ENCODE measurements at places on chromosomes 7 and 10.
A peak's percentile ranks its signal among the peaks of the same experiment; 100 is the strongest.

DNA sequence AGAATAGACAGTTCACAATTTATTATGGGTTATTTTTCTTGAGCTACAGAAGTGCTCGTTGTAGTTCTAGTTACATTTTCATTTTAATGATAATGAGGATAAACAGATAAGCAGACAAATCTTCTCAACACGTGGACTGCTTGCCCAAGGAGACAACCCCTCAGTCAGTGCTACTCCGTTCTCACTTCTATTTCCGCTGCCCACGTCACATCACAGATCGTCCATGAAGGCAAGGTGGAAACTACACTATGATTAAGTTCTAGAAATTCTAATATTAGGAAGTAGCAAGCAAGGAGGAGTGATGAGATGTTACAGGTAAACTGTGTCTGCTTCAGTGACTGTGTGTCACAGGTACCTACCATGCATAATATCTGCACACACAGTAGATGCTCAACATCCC lies 210.5 kb downstream of the CHCHD3 start:
- no peak for DNase-seq

DNA sequence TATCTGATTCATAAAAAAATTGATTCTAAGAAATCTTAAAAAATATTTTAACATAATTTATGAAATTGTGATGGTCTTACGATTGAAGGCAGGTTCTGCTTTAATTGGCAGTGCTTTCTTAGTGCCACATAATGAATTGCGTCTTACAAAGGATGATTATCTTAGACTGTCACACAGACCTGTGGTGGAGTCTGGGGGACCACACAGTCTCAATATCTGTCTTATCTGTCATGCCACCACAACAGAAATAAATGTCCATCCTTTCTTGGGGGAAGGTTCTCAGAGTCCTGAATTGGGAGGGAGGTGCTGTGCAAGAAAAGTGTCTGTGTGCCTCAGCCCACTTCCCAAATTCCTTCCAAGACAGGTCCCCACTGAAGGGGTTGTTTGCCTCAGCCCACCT lies 34.0 kb downstream of the ZDHHC6 start:
- DNase-seq = no peak

DNA sequence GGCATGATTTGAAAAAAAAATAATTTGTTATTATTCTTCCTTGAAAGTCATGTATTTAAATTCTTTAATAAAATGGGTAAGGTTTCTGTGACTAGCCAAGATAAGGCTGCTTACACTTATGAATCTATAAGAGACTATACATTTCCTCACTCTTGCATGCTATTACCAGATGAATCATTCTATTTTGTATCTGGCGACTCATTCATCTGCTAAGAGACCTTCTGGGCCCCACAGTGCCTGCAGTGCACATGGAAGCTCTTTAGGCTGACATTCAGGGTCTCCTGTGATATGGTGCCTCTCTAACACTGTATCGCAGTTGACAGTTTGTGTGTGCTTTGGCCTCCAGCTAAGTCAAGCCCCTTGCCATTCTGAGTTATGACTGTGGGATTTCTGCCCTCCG lies 121.9 kb downstream of the NRG3 start:
- DNase-seq = no peak

- DNase-seq = no peak
These were observed 208.6 kb downstream of the SKAP2 start for GRCh38 chr7:26655781-26656180.

DNA sequence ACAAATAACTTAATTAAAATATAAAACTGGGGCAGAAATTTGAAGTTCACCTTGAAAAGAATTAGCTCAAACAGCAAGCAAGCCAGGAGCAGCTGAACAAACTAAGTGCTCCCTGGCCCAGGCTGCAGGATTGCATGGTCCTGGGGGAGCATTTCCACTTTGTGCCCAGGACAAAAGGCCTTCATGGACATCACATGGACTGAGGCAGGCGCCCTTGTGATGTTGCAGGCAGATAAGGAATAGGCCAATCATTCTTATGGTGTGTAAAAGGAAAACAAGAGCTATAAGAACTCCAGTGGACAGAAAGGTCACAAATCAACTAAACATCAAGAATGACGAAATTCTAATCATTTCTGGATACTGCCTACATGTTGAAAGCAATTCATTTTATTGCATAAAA lies 17.5 kb upstream of the TECTB start:
- no peak for DNase-seq

DNA sequence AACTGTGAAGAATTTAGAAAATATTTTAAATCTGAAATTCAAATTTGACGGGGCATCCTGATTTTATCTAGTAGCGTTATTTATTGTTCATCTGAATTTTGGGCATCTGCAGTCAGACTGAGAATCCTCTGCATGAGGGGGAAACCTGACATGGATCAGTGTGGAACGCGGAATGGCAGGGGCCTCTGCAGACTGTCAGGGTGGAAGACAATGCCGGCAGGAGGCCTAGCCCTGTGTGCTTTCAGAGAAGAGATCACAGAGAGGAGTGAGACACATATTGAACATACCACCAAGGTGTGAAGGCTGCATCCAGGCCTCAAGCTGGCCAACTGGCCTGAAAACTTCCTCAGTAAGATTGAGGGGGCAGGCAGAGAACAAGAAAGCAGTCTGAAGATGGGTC lies 921.1 kb upstream of the GHITM start:
- DNase-seq = no peak

DNA sequence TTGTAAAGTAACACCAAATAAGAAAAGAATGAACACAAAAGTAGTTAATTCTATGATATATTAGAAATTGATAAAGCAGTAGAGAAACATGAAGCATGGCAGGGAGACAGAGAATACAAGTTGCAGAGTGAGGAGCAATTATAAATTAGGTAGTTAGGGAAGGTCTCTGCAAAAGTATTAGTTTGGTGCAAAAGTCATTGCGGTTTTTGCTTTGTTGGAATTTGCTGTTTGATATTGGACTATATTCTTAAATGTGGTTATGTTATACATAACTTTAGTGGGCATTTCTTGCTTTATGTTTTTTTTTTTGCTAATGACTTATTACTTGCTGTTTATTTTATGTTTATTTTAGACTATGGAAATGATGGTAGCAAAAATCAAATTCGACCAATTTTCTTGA lies 402.2 kb downstream of the SFMBT2 start:
- no peak for DNase-seq

- no peak for DNase-seq
These were observed 16.5 kb downstream of the GBF1 start for GRCh38 chr10:102261842-102262241.

DNA sequence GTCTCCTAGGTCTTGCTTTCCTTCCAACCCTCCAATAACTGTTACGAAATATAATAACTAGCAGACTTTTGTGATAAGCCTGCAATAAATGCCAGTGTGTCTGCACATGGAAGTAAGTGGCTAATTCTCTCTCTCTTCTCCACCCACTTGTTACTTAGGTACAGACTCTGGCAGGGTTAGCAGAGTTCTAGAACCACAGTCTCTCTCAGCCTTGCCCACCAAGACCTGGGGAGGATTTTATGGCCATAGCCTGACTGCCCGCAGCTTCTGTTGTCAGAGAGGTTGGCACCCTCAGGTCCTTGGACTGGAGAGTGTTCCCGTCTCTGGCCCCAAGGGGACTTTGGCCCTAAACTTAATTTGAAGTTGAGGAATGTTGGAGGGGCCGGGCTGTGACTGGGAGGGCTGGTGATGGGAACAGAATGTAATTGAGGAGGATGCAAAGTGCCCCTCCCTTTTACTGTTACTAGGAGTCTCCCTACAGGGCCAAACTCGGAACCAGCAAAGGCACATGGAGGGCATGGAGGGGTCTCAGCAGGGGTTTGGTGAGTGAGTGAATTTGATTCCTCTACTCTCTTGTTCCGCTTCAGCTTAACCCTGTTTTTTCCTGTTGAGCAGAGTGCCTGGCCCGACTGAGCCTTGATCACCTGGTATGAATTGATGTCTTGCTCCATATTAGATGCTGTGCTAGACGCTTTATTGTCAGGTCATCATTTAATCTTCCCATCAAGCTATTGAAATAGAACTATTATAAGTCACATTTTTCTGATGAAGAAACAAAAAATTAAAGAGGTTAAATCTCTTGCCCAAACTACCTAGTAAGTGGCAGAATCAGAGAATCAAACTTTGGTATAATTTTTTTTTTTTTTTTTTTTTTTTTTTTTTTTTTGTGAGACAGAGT lies 37.0 kb upstream of the LCOR start:
- no peak for DNase-seq

DNA sequence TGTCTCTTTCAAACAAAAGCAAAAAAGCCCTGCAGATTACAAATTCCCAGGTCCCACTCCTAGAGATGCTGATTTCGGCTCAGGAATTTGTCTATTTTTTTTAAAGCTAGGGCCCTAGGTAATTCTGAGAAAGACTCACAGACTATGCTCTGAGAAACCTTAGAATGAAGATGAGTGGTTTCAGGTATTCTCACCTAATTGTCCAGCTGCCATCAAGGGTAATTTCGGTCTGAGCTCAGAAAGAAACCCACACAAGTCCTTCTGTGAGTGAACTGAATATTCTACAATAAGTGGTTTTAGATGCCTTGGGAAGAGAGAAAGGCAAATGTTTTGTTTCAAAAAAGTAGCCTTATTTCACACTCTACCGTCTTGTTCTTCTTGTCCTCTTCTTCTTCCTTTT lies 45.7 kb downstream of the DCLRE1A start:
- no peak for DNase-seq

DNA sequence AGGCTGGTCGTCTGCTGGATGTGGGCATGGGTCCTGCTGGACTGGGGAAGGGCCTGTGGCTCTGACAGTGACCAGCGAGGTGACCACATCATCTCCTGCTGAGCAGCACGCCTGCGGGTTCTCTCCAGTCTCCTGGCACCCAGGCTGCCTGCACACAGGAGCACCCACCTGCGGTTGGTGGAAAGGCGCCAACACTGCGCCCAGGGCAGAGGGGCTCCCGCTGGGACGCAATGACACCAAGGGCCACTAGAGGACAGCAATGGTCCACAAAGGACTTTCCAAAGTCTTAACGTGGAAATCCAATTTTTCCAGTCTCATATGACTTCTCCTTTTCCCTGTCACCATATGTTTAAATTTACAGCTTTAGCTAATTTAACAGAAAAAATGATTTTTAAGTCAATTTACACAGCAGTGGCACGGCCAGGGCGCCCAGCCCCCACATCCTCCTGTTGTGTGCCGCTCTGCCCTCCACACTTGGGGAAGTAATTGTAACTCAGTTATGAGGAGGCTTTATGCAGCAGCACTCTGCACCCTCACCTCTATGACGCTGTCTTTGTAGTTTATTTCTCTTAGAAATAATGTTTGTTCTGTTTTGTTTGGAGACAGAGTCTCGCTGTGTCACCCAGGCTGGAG lies 38.1 kb downstream of the CFAP46 start:
- DNase-seq = peak; percentile 11

GRCh38 chr10:86596266-86596665 lies 58.1 kb upstream of the OPN4 start:
- no peak for DNase-seq

- DNase-seq = no peak
These were observed 122.2 kb downstream of the MPP7 start for GRCh38 chr10:28180654-28181053.

DNA sequence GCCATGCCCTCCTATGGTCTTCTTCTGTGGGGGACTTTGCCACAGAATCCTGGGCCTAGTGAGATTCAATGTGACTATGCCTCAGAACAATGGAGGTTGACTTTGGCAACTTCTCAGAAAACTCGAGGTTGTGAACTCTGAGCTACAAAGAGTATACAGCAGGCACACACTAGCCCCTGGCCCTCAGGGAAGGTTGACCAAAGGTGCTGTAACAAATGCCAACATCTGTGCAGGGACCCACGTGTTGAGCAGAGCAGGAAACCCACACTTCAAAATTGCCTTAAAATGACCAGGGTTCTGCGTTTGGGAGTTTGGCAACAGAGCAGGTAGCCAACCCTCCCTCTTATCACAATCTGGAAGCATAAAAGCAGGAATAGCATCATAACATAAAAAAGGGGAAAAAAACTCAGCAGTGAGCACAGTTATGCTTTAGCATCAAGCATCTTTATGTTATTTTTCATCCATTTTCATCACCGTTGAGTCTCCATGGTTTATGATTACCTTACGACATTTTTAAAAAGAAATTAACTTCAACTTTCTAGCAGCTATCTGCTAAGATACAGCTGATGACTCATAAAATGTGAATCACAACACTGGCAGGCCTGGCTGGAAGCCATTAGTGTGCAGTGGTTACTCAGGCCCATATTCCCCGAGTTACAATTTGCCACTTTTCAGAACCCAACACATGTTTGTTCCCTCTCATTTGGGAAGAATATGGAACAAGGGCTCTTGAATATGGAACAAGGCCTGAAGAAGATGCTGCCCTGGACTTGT lies 11.1 kb downstream of the PRLHR start:
- no peak for DNase-seq

DNA sequence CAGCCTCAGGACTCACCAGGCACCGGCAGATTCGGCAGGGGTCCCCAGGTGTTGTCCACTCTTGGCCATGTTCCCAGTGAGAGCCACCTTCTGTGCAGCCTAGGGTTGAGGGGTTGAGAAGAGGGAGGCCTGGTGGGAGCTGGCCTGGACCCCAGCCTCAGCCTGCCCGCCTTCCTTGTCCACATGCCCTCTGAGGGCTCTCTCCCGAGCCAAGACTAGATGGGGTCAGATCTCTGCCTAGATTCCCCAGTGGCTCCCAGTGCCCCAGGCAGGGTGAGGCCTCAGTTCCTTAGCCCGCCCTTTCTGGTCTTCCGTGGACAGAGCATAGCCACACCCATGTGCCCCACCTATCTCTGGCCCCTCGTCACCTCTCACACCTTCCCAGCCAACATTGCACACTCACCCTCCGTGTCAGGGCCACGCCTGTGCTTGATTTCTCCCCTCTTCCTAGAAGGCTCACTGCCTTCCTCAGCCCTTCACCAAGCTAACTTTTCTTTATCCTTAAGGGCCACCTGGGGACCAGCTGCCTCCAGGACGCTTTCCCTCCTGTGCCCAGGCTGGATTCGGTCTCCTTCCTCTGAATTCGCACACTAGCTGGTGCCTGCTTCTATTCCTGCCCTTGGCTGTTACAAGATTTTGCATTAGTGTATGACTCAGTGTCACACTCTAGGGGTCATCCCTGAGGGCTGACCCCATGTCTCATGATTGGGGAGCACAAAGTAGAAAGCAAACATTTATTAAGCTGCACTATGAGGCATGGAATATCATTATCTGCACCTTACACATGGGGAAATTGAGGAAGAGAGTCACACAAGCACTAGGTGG lies 7.5 kb downstream of the KCP start:
- DNase-seq = no peak

- DNase-seq = no peak
These were observed 12.5 kb upstream of the INTS1 start for GRCh38 chr7:1516586-1517251.

GRCh38 chr10:132467464-132468149 lies 70.0 kb upstream of the INPP5A start:
- no peak for DNase-seq

- no peak for DNase-seq
These were observed 42.2 kb upstream of the PAPSS2 start for GRCh38 chr10:87617503-87617902.

GRCh38 chr7:82375129-82375528 lies 68.4 kb downstream of the CACNA2D1 start:
- no peak for DNase-seq

- no peak for DNase-seq
These were observed 276.8 kb downstream of the MTERF1 start for GRCh38 chr7:91603707-91604106.
